ENCODE measurements at places on chromosomes 5 and 9.

DNA sequence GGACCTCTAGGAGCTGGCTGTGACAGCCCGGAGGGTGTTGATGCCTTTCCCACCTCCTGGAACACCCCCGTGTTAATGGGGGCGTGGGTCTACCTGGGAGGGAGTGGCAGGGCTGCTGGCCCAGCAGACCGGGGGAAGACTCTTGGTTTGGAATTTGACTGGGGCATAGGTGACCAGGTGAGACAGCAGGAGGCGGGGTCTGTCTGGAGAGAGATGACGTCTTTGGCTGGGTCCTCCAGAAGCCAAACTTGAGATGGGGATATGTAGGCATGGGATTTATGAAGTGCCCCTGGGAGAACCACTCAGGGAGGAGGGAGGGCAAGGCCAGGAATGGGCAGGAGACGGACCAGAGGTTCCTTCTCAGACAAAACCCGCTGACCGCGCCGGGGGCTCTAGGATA lies 42.6 kb downstream of the NEK6 start:
- H3K27ac ChIP-seq, result no peak overlapping the region
- no peaks in the 10 kb centered on the region for H3K4me1 ChIP-seq
- no peak overlapping the region for H3K4me3 ChIP-seq
- peaks cover 5% of the 10 kb centered on the region for H3K36me3 ChIP-seq
- H3K27me3 ChIP-seq, result no peaks in the 10 kb centered on the region

DNA sequence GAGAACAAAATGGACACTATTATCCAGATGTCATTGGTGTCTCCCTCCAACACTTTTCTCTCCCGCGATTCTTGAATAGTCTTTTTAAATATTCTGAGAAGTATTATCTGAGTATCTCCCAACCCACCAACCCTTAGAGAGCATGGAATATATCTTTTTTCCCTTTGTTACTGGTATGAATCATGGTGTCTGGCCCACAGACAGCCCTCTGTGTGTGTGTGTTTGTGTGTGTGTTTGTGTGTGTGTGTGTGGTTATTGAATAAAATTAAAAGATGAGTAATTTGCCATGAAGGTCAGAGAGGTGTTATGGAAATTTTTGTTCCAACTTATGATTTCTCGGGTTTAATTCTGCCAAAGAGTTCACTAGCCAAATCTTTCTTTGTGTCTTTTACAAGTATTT lies 47.7 kb downstream of the CAMK4 start:
- no peak overlapping the region for H3K4me3 ChIP-seq
- no peak for DNase-seq
- H3K27me3 ChIP-seq, result no peaks in the 10 kb centered on the region
- no peaks in the 10 kb centered on the region for H3K36me3 ChIP-seq

DNA sequence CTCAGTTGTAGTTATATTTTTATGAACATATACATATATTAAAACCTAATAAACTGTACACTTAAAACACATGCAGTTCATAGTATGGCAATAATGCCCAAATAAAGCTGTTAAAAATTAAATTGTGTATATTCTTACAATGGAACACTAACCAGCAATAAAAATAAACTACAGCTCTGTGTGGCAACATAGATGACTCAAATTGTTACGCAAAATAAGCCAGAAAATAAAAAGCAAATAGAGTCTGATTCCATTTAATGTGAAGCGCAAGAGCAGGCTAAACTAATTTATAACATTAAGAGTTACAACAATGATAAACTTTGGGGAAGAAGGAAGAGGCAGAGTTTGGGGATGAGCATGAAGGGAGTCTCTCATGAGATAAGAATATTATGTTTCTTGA lies 597.3 kb downstream of the TLE1 start:
- no peak overlapping the region for H3K27ac ChIP-seq
- no peak for DNase-seq
- H3K4me3 ChIP-seq, result no peak overlapping the region
- H3K36me3 ChIP-seq, result no peaks in the 10 kb centered on the region
- H3K4me1 ChIP-seq, result no peaks in the 10 kb centered on the region

- H3K4me1 ChIP-seq, result no peaks in the 10 kb centered on the region
- DNase-seq, result no peak
- H3K27ac ChIP-seq, result no peak overlapping the region
These were observed 955 bp downstream of the CDH6 start for GRCh38 chr5:31194468-31194813.

GRCh38 chr5:84564321-84565075 lies 179.8 kb upstream of the EDIL3 start:
- H3K27me3 ChIP-seq, result no peaks in the 10 kb centered on the region
- H3K4me3 ChIP-seq, result no peak overlapping the region
- no peak overlapping the region for H3K27ac ChIP-seq
- DNase-seq, result no peak

GRCh38 chr5:142425286-142426065 lies 100.7 kb upstream of the SPRY4 start:
- H3K4me1 ChIP-seq, result peaks cover 32% of the 10 kb centered on the region
- no peaks in the 10 kb centered on the region for H3K36me3 ChIP-seq
- no peak for DNase-seq
- H3K27me3 ChIP-seq, result no peaks in the 10 kb centered on the region
- no peak overlapping the region for H3K4me3 ChIP-seq
- no peak overlapping the region for H3K27ac ChIP-seq

DNA sequence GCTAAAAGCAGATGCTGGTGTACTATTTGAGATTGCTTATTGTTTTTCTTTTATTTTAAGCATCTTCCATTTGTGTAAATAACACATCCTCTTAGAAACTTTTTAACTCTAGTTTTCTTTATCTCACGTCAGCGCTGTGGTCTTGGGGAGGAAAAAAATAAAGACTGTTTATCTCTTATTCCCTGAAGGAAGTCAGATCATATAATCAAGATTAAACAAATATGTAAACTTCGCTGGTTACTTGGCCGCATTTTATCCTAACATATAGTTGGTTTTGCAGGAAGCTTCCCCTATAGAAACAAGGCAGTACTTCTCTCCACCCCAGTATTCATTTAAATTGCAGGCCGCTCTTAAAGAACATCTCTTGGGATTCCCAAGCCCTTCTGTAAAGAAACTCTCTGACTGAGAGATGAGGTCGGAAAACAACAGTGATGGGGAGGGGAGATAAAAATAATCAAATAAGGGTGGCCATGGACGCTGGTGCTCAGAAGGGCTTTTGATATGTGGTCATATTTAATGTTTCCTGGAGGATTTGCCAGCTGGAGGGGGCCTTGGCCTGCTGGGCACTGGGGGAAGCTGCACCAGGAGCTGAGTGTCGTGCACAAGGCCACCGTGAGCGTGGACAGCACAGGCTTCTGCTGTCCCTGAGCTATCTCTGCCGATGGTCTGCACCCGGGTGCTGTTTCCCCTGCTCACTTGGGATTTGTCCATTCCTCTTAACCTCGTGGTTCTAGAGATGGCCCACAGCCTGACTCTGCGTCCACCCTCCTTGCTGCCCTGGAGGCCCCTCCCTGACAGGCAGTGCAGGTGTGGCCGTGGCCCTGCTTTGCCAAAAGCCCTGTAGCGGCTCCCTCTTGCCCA lies 23.8 kb downstream of the NEURL1B start:
- no peak overlapping the region for H3K27ac ChIP-seq
- DNase-seq, result no peak
- H3K36me3 ChIP-seq, result no peaks in the 10 kb centered on the region
- no peaks in the 10 kb centered on the region for H3K4me1 ChIP-seq
- H3K4me3 ChIP-seq, result no peak overlapping the region

GRCh38 chr9:98370976-98371315 lies 115.5 kb upstream of the TBC1D2 start:
- no peaks in the 10 kb centered on the region for H3K36me3 ChIP-seq
- H3K27me3 ChIP-seq, result peaks cover 22% of the 10 kb centered on the region
- no peak overlapping the region for H3K4me3 ChIP-seq
- no peak for DNase-seq

DNA sequence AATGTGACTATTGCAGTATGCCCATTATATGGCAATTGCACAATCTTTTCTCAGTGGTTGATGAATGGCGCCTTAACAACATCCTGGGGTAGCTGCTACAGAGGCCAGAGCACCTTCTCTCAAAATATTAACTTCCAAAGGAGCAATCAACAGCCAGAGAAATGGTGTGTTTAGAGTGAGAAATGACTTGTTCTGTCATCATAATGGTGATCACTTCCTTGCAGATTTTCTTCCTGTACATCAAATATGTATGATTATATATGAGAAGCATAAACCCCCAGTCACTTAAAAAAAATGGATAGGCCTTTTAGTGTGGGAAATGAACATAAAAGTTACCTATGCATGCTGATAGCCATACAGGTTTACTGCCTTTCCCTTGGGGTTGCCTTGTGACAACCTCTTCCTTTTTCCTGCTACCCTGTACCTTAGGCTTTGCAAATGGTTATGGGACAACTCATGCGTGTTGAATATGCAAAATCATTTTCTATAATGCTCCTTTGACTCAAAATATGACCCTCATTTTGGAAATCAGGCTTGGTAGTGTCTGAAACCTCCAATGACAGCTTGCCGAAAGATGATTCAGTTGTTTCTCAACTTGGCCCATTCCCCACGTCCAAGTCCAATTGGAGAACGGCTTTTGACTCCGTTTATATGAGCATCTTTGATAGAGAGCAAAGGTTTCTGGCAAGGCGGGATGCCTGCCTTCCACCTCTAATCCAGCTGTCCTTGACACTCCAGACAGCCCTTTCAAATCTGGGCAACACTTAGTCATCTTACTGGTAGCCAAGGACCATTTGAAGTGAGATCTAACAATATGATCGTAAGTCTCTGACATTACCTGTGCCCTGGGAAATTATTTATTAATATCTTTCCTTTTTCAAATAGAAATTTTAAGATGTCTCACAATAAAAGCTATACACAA lies 69.3 kb downstream of the SLC1A1 start:
- DNase-seq, result no peak
- H3K27me3 ChIP-seq, result no peaks in the 10 kb centered on the region
- H3K4me3 ChIP-seq, result no peak overlapping the region

- no peaks in the 10 kb centered on the region for H3K4me1 ChIP-seq
- H3K27me3 ChIP-seq, result no peaks in the 10 kb centered on the region
- DNase-seq, result no peak
- H3K36me3 ChIP-seq, result peaks cover 65% of the 10 kb centered on the region
- H3K4me3 ChIP-seq, result no peak overlapping the region
These were observed 48.2 kb downstream of the KIF2A start for GRCh38 chr5:62354028-62354874.

DNA sequence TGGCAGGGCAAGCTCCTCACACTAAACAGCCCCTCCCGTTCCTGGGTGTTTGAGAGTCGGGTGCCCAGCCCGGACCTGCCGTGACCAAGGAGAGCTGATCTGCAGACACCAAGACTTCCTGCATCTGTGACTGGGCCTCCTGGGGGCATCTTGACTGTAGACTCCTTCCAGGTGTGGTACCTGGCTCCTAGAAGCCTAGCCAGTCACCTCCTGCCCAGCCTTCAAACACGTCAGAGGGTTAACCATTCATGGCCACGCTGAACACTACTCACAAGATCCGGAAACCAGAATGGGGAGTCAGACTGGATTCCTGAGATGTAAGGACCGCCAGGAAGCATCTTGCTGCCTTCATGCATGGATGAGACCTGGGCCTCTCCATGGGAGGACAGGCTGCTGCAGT lies 3.7 kb upstream of the LCN2 start:
- H3K36me3 ChIP-seq, result no peaks in the 10 kb centered on the region
- no peak overlapping the region for H3K4me3 ChIP-seq
- DNase-seq, result no peak
- H3K27ac ChIP-seq, result no peak overlapping the region
- peaks cover 9% of the 10 kb centered on the region for H3K27me3 ChIP-seq

- H3K4me1 ChIP-seq, result no peaks in the 10 kb centered on the region
- H3K27ac ChIP-seq, result no peak overlapping the region
- no peak overlapping the region for H3K4me3 ChIP-seq
- H3K36me3 ChIP-seq, result no peaks in the 10 kb centered on the region
- no peak for DNase-seq
These were observed 1033.5 kb downstream of the EFNA5 start for GRCh38 chr5:106637275-106637674.

- no peak overlapping the region for H3K27ac ChIP-seq
- H3K36me3 ChIP-seq, result no peaks in the 10 kb centered on the region
- no peak for DNase-seq
- no peak overlapping the region for H3K4me3 ChIP-seq
- H3K27me3 ChIP-seq, result no peaks in the 10 kb centered on the region
These were observed 216.3 kb downstream of the KIAA0825 start for GRCh38 chr5:94402096-94402495.

DNA sequence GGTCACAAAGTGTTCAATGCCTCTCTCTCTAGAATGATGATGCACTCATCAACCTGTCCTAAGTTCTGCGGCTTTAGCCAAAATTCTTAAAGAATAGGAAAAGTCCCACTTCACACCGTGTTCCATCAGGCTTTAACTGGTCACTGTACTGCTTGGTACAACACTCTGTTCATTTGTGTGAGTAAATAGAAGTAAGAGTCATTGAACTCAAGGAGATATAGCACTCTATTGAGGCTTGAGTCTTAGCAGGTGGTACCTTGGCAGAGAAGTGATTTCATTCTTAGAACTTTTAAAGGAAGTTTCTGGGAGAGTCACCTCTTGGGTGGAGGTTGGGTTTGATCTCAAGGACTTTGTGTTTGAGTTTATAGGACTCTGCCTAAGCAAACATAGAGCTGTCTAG lies 92.6 kb downstream of the TENT4A start:
- no peaks in the 10 kb centered on the region for H3K27me3 ChIP-seq
- H3K27ac ChIP-seq, result no peak overlapping the region
- no peak overlapping the region for H3K4me3 ChIP-seq
- no peak for DNase-seq
- no peaks in the 10 kb centered on the region for H3K36me3 ChIP-seq
- no peaks in the 10 kb centered on the region for H3K4me1 ChIP-seq

- no peak for DNase-seq
- H3K4me1 ChIP-seq, result no peaks in the 10 kb centered on the region
- H3K27ac ChIP-seq, result no peak overlapping the region
These were observed 160.9 kb upstream of the POU5F2 start for GRCh38 chr5:93902288-93902687.

DNA sequence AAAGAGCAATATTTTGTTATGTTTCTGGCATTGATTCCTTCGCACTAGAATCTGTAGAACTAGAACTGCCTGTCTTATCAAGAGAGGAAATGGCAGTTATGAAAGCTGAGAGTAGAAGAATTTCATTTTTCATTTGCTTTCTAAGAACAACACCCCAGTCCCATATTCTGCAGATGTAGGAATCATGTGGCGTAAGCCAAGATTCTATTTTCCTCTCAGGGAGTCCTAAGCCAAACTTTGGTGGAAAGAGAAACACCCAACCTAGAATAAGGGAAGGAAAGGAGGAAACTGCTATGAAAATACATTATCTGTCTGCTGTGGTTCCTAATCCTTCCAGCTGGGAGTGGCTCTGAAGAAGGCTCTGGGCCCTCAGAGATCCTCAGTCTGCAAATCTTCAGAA lies 1176.9 kb upstream of the C9orf72 start:
- no peak overlapping the region for H3K27ac ChIP-seq

- H3K4me1 ChIP-seq, result peaks cover 3% of the 10 kb centered on the region
- H3K27me3 ChIP-seq, result peaks cover 14% of the 10 kb centered on the region
- no peak overlapping the region for H3K4me3 ChIP-seq
- no peak overlapping the region for H3K27ac ChIP-seq
These were observed 5.5 kb downstream of the PCDH1 start for GRCh38 chr5:141872496-141873356.

- no peaks in the 10 kb centered on the region for H3K36me3 ChIP-seq
- no peaks in the 10 kb centered on the region for H3K27me3 ChIP-seq
- no peaks in the 10 kb centered on the region for H3K4me1 ChIP-seq
- H3K27ac ChIP-seq, result no peak overlapping the region
- DNase-seq, result no peak
These were observed 526.3 kb downstream of the GABRG2 start for GRCh38 chr5:162593881-162594280.

All from T-cell (primary cell).